Stimulated activated CD8-positive, alpha-beta memory T cell treated with anti-CD3 and anti-CD28 coated beads, Interleukin-4, amount 100 ng/mL, for 1 hour (primary cell): ENCODE measurements at places on chromosomes 5 and 9.
A peak's percentile ranks its signal among the peaks of the same experiment; 100 is the strongest.

DNA sequence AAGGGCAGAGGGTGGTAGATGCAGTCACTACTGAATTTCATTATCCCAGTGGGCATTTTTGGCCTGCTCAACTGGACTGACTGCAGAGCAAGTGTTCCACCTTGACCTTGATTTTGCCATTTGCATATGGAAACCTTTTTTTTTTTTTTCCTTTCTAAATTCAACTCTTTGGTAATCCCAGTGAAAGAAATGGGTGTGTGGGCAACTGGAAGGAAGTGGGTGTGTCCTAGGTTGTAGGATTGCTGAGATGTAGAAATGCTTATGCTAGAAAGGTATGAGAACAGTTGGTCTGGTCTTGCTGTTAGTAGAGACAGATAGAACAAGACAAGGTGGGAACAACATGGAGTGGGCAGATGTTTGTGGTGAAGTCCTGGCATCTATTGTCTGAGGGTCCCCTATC is 7.8 kb upstream of the IL12B start:
- no peak for DNase-seq

GRCh38 chr5:127757576-127757975 is 54.4 kb downstream of the CCDC192 start:
- DNase-seq = no peak

GRCh38 chr5:121982146-121982892 is 20.5 kb downstream of the SRFBP1 start:
- DNase-seq = no peak

GRCh38 chr9:91100878-91101450 is 260.8 kb downstream of the AUH start:
- DNase-seq = no peak

DNA sequence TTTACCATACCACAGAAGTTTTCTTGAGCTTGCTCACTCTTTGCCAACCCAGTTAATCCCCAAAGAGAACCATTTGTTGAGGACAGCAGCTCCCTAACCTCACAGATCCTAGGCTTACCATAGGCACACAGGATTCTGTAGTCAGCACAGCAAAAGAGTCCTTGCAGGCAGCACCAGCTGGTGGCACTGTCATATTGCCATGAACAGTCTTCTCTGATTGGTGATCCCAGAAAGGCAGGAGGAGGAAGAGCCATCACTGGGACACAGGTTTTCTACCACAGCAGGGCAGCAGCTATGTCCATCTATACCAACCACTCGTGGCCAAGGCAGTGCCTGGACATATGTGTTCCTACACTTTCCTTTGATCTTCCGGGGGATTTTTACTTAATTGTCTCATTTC is 297.1 kb upstream of the CD180 start:
- DNase-seq = no peak

GRCh38 chr5:52657247-52657645 is 130.5 kb upstream of the ITGA1 start:
- no peak for DNase-seq

DNA sequence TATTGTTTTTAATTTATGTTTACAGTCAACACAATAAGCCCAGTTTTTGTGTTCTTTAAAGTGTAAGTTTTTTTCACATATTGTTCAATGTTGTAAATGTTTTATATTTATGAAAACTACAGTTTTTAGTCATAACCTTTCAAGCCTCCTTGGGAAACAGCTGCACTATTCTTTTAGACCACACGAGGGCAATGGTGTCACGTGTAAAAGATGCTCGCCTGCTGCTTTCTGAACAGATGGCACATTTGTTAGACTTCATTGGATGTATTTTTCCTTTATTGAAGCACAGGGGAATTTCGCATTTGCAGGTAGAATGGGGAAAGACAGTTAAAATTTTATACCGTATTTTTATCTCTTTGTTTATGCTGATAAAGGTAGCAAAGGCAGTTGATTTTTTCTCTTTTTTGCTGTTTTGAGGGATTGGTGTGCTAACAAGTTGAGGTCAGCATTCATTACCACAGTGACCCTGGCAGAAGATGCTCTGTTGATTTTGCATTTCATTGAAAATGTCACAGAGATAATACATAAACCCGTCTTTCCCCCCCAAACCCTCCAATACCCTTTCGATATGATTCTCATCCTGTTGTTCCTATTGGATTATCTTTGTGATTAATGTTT is 59.0 kb downstream of the MAT2B start:
- DNase-seq = peak; percentile 17

- DNase-seq = no peak
These were observed 61.5 kb downstream of the MEIKIN start for GRCh38 chr5:131883984-131884383.

DNA sequence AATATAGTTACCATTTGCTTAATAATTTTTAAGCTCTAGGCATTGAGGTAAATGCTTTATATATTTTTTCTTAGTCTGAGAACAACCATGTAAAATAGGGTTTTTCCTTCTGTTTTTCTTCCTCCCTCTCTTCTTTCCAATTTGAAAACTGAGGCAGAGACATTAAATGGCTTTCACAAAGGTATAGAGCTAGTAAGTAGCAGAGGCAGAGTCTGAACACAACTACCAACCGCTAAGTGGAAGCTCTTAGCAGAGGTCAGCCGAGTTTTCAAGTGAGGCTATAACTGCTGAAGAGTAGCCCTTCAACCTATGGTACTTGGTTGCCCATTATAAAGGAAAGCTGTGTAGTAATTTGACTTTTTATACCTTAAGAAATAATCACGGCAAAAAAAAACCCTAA is 187.1 kb downstream of the MEF2C start:
- DNase-seq = no peak

- no peak for DNase-seq
These were observed 93.3 kb downstream of the SVEP1 start for GRCh38 chr9:110486218-110486617.

GRCh38 chr5:24630918-24631317 is 13.9 kb downstream of the CDH10 start:
- DNase-seq = no peak

DNA sequence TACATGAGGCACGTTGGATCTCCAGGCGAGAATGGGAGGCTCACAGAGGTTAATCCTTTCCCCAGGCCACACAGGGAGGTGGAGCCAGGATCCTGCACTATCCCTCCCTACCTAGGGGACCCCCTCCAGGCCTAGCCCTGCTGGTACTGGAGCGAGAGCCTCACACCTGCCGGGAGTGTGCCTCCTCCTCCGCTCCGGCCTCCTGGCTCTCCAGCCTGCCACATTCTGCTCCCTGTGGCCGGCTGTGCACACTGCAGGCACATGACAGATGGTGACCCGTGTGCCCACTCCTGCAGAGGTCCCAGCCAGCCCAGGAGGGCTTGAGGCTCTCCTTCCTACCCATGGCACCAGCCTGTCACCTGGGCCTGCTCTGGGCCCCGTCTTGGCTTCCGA is 93.4 kb downstream of the RXRA start:
- no peak for DNase-seq

- no peak for DNase-seq
These were observed 4.5 kb upstream of the DMRT3 start for GRCh38 chr9:971901-972500.

DNA sequence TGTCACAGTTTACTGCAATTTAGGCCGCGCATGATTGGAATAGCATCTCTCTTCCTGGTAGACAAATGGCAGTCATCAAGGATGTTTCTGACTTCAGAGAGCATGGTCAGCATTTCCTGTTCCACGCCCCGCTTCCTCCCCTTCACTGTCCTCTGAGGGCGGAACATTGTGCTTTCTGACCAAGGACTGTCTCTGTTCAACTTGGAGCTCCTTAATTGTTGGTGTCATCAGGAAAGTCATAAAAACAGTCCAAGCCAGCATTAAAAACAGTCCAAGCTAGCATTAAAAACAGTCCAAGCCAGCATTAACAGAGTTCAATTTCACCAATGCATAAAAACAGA is 301.3 kb upstream of the IRX4 start:
- DNase-seq = no peak
